ENCODE measurements at places on chromosomes 16 and 17.

- DNase-seq = no peak
These were observed 61.3 kb downstream of the NKD1 start for GRCh38 chr16:50609471-50609870.

- no peak for DNase-seq
These were observed 16.9 kb downstream of the HASPIN start for GRCh38 chr17:3740611-3741073.

- no peak for DNase-seq
These were observed 69.8 kb downstream of the TMEM100 start for GRCh38 chr17:55652825-55653224.

GRCh38 chr17:77740481-77740880 lies 218.0 kb upstream of the TNRC6C start:
- DNase-seq = no peak

DNA sequence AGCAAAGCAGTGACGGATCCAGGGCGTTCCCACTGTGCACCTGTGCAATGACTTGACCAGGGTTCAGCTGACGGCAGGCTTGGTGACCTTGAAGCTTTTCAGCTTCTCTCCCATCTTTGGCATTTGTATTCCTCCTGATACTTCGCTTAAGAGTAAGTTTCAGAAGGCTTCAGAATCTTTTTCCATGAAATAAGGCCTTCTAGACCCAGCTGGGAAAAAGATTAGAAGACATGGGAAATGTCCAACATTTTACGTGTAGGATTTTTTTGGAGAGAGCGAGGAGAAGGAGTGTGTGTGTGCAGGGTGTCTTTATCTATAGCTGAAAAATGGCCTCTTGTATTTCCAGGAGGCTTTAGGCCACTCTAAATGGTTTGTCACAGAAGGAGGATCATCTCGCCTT lies 104.1 kb downstream of the BANP start:
- DNase-seq = no peak

- DNase-seq = no peak
These were observed 333.1 kb upstream of the GOT2 start for GRCh38 chr16:59067205-59067604.

DNA sequence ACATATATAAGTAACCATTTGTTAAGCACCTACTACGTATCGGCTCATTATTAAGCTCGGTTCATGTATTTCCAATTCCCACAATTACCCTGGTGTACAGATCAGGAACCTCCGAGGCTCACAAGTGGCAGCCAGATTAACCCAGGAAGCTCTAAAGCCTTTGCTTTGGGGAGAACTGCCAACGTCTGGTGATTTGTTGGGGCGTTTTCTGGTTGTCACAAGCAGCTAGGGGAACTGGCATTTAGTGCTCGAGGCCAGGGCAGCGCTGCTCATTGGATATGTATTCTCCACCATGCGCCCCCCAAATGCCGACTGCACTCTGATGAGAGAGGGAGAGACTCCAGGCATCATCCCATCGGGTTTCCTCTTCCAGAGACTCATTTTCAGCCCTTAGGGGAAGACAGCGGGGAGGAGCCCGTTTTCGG lies 541 bp downstream of the ZNF18 start:
- peak; percentile 30 for DNase-seq

DNA sequence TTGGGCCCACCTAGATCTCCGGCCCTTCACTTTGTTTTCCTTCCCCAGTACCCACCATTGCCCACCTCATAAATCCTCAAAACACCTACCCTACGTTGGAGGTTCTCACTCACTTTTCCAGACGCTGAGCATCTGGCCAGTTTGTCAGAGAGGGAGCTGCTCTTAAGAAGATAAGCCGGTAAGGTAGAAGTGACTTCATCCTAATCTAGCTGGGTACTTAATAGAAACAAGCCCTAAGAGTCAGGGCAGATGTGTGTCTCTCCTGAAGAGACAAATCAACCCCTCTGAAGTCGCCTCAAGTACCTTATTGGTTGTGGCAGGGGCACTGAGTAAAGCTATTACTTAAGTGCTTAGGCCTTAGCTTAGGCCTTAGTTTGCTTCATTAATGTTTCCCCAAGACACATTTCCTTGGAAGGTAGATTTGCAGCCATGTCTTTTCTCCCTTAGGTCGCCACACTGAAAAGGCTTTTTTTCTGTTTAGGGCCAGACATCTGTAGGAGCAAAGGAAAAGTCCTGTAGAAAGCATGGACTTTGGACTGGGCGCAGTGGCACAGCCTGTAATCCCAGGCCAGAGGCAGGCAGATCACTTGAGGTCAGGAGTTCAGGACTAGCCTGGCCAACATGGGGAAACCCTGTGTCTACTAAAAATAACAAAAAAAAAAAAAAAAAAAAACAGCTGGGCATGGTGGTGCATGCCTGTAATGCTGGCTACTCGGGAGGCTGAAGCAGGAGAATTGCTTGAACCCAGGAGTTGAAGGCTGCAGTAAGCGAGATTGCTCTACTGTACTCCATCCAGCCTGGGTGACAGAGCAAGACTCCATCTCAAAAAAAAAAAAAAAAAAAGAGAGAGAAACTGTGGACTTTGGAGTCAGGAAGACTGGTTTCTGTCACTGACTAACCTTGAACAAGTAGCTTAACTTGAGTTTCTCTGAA lies 1.0 kb downstream of the TACO1 start:
- DNase-seq = no peak

GRCh38 chr17:37214416-37214815 lies 161.4 kb upstream of the C17orf78 start:
- DNase-seq = no peak

- DNase-seq = no peak
These were observed 38.1 kb downstream of the CALB2 start for GRCh38 chr16:71396594-71396993.

DNA sequence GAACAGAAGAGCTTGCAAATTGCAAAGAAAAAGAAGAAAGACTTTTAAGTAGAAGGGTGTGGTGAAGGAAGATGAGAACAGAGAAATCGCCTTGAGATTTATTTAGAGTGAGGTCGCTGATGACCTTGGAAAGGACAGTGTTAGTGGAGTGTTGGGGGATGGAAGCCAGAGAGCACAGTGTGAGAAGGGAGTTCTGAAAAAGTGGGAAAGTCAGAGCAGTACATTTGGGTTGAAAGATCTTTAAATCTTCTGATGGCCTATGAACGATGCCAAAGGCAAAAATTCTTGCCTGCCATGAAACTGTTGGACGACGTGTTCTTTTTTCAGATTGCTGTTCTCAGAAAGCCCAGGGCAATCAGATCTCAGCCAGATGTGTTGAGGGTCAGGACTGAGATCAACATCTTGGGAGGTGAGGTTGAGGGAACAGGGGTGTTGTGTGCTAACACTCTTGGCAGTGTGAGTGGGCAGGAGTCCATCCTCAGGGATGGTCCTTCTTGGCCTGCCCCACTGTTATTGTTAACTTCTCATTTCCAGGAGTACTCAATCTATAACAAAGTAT lies 330.1 kb downstream of the MAP2K6 start:
- DNase-seq = no peak

GRCh38 chr17:18958611-18959010 lies 6.6 kb downstream of the SLC5A10 start:
- no peak for DNase-seq

DNA sequence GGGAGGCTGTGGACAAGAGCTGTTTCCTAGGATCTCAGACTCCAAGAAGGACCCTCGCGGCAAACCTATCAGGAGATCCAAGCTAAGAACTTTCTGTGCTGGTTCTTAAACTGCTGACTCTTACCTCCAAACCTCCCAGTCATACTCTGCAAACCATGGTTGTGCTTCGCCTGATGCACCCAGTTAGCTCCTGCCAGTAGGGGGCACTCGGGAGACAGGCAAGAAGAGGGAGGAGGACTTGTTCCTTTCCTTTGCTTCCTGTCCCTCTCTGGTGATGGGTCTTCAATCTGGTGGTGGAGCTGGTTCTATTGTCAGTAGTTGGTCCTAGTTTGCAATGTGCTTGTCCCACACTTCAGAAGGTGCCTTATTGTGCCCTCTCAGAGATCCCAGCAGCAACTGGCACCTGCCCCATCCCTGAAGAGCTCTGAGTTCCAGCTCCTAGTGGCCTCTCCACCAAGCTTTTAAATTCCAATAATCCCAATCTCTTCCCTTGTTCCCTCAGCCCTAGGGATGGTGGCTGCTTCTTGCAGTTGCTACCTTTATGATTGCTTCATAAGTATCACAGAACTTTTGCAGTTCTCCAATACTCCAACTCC lies 113.5 kb upstream of the RPL38 start:
- peak; percentile 26 for DNase-seq

- DNase-seq = no peak
These were observed 6.8 kb downstream of the MAP2K3 start for GRCh38 chr17:21291357-21291756.
